DND-41 (cell line): ENCODE measurements at places on chromosomes 11 and 22.

GRCh38 chr11:128179512-128179911 lies 407.8 kb downstream of the ETS1 start:
- no peak for DNase-seq

DNA sequence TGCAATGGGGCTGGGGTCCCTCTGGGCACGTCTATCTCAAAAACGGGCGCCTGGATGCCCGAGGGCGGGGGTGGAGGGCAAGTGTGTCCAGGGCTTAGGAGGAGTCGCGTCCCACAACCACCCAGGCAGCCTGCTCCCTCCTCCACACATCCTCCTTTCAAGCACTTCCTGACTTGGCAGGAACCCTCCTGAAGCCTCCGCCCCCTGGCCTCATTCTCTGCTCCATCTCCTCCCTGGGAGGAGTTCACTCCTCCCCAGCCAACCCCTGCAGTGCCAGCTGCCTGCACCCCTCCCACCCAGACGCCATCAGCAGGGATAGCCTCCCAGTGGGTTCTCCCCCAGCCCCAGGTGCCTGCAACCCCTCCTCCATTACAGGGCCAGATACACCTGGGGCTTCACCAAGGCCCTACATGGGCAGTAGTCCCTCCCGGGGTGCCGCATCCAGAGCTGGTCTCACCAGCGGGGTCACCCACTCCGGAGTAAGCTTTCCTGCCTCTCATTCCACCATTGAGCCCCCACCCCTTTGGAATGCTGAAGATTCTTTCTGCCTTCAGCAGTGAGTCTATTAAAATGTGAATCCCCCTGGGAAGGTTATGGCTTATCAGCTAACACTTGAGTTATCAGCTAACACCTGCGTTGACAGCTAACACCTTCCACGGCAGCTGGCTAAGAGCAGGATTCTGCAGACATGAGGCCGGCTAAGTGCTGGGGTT lies 24.4 kb downstream of the RTN4R start:
- peak; percentile 93 for DNase-seq

GRCh38 chr11:76888989-76889388 lies 28.3 kb downstream of the ACER3 start:
- no peak for DNase-seq

GRCh38 chr11:100734743-100735527 lies 47.8 kb downstream of the ARHGAP42 start:
- no peak for DNase-seq

GRCh38 chr11:70029861-70030380 lies 48.2 kb upstream of the ANO1 start:
- DNase-seq = no peak

DNA sequence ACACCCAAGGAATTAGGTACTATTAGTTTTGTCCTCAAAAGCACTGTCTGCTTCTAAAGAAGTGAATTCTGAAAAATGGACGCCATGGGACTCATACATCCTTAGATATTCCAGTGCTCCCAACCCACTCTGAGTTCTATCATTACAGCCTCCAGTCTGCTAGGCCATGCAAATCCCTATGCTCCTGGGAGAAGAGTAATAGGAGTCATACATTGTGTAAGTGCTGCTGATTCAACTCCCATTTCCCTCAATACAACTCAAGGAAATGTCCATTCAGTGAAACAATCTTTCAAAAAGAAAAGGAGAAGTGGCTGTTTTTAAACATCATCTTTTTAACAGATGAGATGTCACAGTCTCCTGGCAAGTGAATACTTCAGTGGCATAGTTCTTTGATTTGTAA lies 590.2 kb upstream of the LRRC4C start:
- DNase-seq = no peak

- DNase-seq = no peak
Observed at GRCh38 chr11:107696140-107696539, 15.7 kb downstream of the SLN start.

- DNase-seq = no peak
Observed at GRCh38 chr11:71281831-71282230, 29.5 kb upstream of the SHANK2 start.

GRCh38 chr11:7154881-7155361 lies 66.1 kb downstream of the RBMXL2 start:
- DNase-seq = no peak

DNA sequence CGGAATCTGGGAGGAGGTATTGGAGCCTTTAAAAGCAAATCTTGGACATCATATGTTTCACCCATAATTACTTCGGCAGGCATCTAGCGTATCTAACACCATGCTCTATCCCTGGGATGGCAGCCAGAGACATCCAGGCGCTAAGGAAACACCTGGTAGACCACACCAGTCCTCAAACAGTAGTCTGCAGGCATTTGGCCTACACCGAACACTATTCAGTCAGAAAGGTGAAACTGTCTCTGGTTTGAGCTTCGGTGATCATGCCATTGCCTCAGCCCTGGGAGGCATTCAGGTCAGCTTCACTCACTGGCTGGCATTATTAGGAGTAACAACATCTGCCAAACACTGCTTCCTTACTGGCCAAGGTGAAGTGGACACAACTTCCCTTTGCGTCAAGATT lies 11.7 kb downstream of the SIRT3 start:
- no peak for DNase-seq

DNA sequence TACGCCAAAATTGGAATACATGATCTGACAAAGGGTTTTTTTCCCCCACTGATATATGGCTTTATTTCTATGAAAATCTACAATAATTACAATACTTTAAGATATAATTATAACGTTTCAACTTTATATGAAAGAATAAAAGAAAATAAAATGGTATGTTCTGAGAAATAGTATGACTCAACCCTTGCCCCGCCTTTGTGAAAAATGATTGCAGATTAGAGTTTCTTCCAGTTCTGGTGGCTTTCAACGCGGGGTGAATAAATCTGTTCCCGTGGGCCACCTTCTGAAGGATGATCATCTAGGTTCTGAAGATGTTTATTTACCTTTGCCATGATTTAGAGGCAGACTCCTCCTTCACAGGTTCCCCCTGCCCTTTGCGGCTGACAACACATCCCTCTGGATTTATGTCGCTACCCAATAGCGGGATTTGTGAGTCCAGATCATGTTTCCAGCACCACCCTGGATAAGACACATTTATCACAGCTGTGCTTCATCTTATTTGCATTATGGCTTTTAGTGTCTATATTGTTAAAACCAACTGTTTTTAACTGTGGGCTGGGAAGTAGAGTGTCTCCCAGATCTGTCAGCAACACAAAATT lies 607.0 kb upstream of the KIRREL3 start:
- no peak for DNase-seq

DNA sequence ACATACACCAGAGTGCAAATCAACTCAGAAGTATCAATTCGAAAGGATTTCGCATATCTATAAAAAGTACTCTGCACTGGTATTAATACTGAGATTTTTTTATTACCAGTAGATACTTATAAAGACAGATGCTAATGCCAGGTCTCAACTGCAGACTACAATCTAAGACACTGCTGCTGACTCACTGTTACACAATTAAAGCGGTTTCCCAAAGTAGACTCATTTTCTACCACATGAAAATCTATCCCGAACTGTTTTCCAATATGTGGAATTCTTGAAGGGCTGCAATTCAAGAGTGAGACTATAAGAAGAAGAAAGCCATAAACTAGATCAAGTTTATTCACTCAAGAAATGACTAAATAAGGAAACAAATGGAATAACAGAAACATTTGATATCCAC lies 57.2 kb upstream of the ARHGAP32 start:
- no peak for DNase-seq

- no peak for DNase-seq
Observed at GRCh38 chr22:23833911-23834317, 4.9 kb downstream of the DERL3 start.

GRCh38 chr11:3947061-3947460 lies 91.6 kb downstream of the STIM1 start:
- DNase-seq = peak; percentile 87

DNA sequence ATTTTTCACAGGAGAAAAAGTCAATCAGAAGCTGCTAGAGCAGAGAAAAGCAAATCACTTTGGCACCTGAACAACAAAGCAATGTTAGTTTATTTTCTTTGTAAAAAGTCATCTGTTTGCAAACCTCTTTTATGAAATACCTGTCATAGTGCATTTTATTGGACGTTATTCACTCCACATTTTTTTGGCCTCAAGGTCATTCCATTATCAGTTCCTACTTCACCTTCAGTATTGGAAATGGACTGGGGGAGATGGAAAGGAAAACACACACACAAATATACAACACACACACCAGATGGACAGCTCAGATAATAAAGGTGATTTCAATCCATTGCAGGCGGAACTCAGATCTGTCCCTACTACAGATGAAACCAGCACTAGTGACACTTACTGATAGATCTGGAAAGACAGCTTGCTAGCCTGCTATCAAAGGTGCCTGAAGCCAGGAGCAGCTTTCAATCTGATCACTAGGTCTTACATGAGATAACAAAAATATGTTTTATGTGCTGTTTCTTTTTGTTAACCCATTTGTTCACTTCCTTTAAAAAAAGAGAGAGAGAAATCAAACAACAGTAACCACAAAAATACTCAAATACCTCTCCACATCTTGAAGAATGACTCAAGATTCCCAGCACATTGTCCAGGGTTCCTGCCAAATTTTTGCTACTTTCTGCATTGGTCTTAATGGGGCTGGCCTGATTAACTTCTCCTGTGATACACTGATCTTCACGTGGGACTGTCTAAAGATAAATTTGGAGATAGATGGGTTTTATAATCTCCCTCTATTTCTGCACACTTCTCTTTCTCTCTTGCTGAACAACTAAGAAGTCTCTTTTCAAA lies 844.3 kb upstream of the TENM4 start:
- DNase-seq = no peak

GRCh38 chr11:109731451-109731850 lies 309.5 kb downstream of the C11orf87 start:
- no peak for DNase-seq

GRCh38 chr11:77074205-77074604 lies 7.4 kb downstream of the CAPN5 start:
- no peak for DNase-seq

DNA sequence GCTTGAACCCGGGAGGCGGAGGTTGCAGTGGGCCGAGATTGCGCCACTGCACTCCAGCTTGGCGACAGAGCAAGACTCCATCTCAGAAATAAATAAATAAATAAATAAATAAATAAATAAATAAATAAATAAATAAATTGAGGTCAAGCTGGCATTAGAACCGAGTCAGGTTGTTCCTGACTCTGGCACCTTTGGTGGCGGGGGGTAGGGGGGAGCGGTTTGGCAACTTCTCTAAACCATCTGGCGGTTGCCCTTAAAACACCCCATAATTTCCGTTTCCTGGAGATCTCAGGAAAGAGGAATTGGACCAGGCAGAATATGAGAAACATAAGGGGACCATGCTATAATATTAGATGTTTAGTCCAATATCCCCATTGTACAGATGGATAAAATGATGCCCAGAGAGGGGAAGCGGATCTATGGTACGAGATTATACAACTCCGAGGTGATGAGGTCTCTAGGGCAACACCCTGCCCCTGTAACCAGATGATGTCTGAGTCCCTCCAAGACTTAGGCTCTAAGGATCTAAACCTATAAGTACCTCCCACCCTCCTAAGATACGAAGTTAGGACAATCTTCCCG lies 785 bp downstream of the CLPB start:
- no peak for DNase-seq

GRCh38 chr11:123040111-123040432 lies 21.9 kb downstream of the HSPA8 start:
- DNase-seq = no peak

GRCh38 chr22:43944670-43945430 lies 10.4 kb upstream of the SAMM50 start:
- DNase-seq = no peak

DNA sequence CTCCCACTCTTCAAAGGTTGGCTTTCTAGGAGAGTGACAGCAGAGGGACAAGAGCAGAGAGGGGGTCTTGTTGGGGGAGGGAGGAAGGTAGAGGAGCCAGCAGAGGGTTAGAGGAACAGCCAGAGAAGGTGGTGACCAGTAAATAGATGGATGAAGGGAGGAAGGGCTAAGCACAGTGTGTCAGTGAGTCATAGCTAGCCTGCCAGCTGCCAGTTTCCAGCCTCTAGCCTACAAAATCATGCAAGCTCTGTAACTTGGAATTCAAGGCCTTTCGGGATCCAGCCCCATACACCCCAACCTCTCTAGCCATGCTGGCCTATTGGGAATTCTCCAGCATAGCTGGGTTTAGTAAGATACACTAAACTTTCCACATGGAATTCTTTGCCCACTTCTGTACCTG lies 147.4 kb upstream of the TEAD1 start:
- no peak for DNase-seq

DNA sequence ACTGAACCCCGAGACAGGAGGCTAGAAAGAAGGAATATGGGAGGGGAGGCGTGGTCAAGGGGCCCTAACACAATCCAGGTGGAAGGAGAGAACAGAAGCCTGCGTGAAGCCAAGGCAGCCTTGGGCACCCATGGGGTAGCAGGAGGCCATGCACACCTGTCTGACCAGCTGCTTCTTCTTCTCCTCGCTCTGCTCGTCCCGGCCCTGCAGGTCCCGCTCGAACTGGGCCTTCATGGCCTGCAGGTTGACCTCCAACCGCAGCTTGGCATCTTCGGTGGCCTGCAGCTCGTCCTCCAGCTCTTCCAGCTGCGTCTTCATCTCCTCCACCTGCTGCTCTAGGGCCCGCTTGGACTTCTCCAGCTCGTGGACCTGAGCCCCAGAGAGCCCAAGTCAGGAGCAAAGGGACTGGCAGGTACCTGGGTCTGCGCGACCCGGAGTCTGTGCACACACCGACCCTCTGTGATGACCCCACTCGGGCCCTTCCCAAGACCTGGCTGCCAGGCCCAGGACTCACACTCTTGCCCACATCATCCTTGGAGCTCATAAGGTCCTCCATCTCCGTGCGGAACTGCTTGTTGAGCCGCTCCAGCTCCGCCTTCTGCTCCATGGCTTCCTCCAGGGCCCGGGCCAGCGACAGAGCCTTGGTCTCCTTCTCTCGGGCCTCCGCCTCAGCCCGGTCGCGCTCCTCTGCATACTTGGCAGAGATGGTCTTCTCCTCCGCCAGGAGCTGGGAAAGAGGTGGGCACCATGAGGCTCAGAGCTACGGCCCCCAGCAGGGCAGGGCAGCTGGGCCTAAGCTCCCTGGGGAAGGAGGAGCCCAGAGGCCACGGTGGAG lies 35.9 kb downstream of the APOL1 start:
- no peak for DNase-seq

GRCh38 chr11:45934580-45935318 lies 12.3 kb downstream of the LARGE2 start:
- DNase-seq = no peak

GRCh38 chr22:23836281-23836680 lies 2.5 kb downstream of the DERL3 start:
- DNase-seq = no peak

- DNase-seq = no peak
Observed at GRCh38 chr11:7677796-7678201, 4.5 kb upstream of the CYB5R2 start.
